ENCODE measurements at places on chromosomes 4 and X. TPM values are rescaled to one million over a fixed set of nuclear protein-coding genes. Genes with fewer than 3 reads are reported as not detected.

The CXXC4 gene
- 0.20 TPM for total RNA-seq

The CAPN6 gene
- not detected for total RNA-seq

The GRIA2 gene
- not detected for total RNA-seq

The GPR34 gene
- not detected for total RNA-seq

The TKTL2 gene
- not detected for total RNA-seq

The RNF212 gene
- 3.9 TPM for total RNA-seq

The ASMT gene
- not detected for total RNA-seq

The SMPX gene
- not detected for total RNA-seq

The MAGEE2 gene
- total RNA-seq, result not detected

The PDE6B gene
- total RNA-seq, result 18.4 TPM

The MAGEE1 gene
- 9.8 TPM for total RNA-seq

The TRAM1L1 gene
- not detected for total RNA-seq

The CHRNA9 gene
- total RNA-seq, result not detected

The STK32B gene
- not detected for total RNA-seq

DNA sequence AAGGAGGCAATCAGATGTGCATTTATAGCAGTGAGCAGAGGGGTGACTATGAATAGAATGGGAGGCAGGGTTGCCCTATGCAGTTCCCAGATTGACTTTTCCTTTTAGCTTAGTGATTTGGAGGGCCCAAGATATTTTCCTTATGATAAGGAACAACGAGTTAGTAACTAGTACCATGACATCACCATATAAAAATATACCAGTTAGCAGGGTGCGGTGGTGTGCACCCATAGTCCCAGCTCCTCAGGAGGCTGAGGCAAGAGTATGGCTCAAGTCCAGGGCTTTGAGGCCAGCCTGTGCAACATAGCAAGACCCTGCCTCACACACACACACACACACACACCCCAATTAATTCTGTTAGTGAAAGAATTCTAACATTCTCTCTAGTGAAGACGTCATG, 53.0 kb downstream of the IL13RA2 start:
- DNase-seq, result no peak

GRCh38 chr4:22490718-22491315, 25.0 kb downstream of the ADGRA3 start:
- DNase-seq, result no peak

GRCh38 chr4:147863111-147863747, 131.3 kb downstream of the ARHGAP10 start:
- DNase-seq, result no peak

- no peak for DNase-seq
Observed at GRCh38 chr4:31307029-31307428, 586.9 kb downstream of the PCDH7 start.

- DNase-seq, result no peak
Observed at GRCh38 chr4:136078976-136079375, 1453.3 kb downstream of the PCDH18 start.

- no peak for DNase-seq
Observed at GRCh38 chrX:1397441-1398270, 5.7 kb upstream of the SLC25A6 start.

GRCh38 chr4:26094911-26095310, 180.9 kb downstream of the SMIM20 start:
- DNase-seq, result no peak

DNA sequence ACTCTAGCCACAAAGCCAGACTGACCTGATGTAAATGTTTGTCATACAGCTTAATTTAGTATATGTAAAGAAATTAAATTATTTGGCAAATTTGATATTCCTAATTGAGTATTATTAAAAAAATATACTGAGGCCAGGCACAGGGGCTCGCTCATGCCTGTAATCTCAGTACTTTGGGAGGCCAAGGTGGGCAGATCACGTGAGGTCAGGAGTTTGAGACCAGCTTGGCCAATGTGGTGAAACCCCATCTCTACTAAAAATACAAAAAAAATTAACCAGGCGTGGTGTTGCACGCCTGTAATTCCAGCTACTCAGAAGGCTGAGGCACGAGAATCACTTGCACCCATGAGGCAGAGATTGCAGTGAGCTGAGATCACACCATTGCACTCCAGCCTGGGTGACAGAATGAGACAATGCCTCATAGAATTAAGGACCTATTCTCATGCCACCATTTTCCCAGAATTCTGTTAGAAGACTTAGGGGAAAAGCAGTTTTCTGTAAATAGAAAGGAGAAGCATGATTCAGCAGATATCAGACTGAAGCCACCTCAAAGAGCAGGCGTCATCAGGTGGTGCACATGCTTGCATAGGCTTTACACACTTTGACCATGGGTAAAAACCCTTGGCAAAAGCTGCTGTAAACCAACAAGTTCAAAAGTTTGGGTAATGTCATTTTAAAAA, 6.1 kb downstream of the UBQLN2 start:
- no peak for DNase-seq

GRCh38 chr4:16029886-16030285, 53.9 kb downstream of the PROM1 start:
- no peak for DNase-seq

DNA sequence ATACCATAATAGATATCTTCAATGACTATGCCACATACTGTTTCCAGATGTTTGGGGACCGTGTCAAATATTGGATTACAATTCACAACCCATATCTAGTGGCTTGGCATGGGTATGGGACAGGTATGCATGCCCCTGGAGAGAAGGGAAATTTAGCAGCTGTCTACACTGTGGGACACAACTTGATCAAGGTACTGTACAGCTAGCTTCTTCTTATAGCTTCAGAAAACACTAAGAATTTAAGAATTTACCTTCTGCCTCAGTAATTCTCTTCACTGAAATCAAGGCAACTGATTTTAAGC, 805 bp downstream of the KLB start:
- DNase-seq, result no peak

- no peak for DNase-seq
Observed at GRCh38 chr4:151934766-151935165, 174.0 kb upstream of the GATB start.

DNA sequence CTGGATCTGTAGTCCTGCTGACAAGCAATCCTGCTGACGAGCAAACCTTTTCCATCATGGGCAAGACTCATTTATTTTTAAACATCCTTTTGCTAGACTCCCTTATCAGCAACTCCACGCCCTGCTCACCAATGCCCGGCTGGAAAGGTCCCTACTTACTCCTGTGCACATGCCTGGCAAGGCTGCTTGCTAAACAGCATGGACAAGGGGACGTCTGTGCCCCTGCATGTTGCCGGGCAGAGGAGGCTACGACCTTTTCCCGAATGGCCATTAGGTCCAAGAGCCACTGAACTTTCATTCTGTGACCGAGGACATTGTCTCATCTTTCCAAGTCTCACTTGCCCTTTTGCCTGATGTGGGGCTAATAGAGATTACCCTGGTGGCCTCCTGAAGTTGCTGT, 98.6 kb downstream of the MGST2 start:
- no peak for DNase-seq

- no peak for DNase-seq
Observed at GRCh38 chr4:1244978-1245471, 3.9 kb downstream of the CTBP1 start.

DNA sequence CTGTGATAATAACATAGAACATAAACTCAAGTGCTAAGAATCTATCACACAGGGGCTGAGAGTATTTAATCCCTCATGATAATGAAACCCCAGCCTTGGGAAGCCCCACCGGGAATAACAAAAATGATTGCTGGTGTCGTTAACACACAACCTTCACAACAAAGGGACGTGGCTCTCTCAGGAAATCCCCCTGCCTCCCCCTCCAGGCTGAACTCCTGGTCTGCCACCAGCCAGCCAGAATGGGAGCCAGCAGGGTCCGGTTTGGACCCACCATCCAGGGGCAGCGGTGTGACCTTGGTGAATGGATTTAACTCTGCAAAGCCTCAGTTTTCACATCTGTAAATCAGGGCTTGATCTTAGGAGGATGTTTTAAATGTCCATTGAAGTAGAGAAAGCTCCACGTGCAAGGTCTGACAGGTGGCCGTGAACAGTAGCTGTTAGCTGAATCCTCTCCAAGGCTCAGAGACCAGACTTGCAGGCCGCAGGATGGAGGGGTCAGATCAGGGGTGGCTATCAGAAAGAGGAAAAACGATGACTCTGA, 46.5 kb downstream of the ABLIM2 start:
- no peak for DNase-seq

DNA sequence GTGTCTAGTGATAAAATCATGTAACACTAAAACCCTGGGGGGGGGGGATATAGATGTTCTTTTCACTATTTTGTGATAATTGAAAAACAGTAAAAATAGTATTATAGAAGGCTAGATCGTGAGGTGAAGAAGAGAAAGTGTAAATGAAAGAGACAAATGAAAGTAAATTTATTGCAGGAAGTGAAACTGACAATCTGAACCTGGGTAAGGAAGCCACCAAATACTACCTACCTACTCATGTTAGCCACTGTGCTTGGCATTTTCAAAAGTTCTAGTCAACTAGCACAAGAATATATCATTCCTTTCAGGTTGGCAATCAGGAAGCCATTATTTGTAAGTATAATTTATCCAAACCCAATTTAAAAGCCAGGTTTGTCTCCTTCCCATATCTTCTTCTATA, 1366.1 kb downstream of the FAM133A start:
- DNase-seq, result no peak

- DNase-seq, result no peak
Observed at GRCh38 chr4:123555233-123555806, 158.7 kb downstream of the SPRY1 start.

DNA sequence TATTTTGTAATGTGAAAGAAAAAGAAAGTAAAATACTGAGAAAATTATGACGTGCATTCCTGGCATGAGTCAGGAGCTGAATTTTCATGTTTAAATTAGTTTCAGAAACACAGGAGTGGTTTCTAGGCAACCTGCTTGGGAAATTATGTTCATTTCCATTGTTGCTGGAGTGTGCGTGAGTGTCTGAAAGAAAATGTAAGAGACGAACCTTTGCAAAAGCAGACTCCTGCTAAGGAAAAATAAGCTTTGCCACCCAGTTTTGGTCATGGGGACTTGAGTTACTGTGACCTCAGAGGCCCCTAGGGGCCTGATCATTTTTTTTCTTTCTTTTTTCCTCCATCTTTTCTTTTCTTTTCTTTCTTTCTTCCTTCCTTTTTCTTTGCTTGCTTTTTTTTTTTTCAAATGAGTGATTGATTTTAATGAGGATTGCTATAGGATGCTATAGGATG, 18.8 kb upstream of the CHRNA9 start:
- DNase-seq, result no peak

DNA sequence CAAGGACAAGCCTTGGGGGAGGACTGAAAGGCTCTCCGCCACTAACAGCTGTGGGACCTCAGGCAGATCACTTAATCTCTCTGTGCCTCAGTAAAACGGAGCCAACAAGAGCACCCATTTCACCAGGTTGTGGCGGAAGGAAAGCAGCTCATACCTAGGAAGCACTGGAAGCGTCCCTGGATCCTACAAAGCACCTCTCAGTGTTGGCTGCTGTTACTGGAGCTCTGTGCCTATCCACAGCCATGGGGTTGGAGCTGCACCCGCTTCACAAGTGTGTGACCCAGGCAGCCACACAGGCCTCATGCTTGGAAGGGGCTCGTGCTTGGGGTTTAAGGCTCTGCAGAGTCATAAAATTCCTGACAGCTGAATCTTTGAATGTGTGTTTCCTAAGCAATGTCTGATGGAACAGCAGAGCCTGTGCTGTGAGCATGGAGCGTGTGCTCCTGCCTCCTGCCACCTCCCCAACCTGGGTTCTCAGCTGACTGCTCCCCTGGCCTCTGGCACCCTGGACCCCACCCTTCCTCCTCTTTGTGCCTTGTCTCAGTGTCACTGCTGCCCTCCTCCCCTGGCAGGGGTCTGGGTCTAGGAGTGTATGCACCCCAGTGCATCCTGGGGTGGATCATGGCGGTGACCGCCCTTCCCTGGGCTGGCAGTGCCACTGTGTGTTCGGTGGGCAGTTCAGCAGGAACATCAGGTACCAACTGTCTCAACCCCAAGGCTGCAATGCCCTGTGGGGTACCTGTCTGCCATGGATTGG, 14.4 kb upstream of the MAN2B2 start:
- no peak for DNase-seq

DNA sequence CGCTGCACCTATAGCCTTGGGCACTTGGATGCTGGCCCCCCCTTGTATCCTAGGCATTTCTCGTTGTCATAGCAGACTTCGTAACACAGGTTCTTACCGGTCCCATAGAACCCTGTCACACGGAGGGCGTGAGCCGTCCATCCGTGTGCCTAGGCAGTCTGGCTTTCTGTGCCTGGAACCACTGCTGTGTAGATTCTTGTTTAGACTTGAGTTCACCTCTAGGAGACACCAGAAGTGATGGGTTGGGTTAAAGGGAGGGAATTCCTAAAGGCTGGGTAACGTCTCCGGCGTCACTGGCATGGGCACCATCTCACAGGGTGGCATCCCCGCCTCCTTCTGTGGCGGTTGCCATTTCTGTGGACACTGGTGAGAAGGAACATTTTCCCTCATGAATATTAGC, 13.5 kb upstream of the NKX1-1 start:
- DNase-seq, result no peak

DNA sequence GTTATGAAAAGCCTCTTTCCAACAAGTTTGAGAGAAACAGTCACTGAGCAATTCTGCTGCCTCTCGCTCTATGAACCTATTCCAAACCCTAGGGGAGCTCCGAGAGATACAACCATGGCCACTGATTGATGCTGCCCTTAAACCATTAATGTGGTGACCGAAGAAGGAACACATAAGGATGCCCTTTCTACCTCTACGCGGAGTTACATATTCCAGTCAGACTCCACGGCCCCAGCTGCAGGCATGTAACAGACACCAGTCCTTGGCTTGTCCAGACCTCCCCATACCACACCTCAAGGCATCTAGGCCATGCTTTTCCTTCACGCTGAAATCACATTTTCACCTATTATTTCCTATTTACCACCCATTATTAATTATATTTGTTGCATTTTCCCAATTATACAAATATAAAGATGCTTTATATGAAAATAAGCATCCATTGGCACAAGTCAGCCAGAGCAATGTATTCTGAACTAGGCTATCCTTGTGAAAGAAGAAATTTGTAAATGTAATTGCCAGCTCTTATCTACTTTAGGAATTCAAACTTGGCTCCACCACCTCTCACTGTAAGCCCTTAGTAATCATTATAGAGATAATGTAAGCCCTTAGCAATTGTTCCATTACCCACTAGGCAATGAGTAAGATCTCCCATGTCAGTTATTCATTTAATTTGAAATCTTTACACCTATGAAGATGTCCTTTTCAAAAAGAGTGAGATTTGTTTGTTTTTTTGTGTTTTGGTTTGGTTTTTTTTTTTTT, 338.4 kb downstream of the NR3C2 start:
- no peak for DNase-seq

DNA sequence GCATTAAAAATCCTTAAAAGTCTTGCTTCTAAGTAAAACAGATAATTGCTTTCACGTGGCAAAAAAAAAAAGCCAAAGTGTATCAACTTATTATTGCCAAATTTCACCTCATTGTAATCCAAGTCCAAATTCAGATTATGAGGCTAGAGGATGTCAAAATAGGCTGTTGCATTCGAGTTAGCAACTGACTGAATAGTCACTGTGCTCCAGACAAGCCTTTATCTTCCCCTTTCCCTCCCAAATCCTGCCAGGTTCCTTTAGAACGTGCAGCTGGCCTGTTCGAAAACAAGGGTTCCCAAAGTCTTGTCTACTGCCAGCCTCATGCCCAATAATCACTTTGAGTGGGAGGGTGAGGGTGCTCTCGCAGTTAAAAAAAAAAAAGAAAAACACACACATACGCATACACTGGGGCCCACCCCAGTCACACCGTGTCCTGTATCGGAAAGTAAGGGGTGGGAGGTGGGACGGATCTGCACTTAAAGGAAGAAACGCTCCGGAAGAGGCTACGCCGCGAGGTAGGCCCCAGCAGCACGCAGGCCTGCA, 603 bp downstream of the MAD2L1 start:
- peak; percentile 50 for DNase-seq

GRCh38 chr4:3252831-3253641, 4.1 kb downstream of the MSANTD1 start:
- no peak for DNase-seq

GRCh38 chrX:130771648-130772047, 131.4 kb downstream of the ENOX2 start:
- no peak for DNase-seq

Measured in T-cell (primary cell).